HFF-Myc (cell line): ENCODE measurements at places on chromosomes 3 and 15.

GRCh38 chr15:100663915-100664281 lies 61.5 kb downstream of the ASB7 start:
- no peak for DNase-seq

DNA sequence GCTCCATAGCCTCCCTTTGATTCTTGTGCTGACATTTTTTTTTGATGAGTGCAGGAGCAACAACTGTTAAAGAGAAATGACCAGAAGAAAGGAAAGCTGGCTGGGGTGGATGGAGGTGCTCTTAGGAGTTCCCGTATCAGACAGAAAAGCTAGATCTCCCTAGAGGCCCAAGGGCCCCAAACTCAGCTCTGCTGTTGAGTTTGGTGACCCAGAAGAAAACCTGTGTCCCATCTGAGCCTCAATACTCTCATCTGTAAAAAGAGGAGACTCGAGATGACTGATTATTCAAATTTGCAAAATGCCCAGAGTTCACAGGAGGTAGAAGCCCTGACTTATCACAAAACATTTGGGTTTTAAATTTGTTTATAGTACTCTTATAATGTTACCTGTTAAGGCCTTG lies 142.4 kb downstream of the TIGIT start:
- DNase-seq, result no peak

- DNase-seq, result no peak
These were observed 81.2 kb downstream of the SRGAP3 start for GRCh38 chr3:9168241-9168741.

DNA sequence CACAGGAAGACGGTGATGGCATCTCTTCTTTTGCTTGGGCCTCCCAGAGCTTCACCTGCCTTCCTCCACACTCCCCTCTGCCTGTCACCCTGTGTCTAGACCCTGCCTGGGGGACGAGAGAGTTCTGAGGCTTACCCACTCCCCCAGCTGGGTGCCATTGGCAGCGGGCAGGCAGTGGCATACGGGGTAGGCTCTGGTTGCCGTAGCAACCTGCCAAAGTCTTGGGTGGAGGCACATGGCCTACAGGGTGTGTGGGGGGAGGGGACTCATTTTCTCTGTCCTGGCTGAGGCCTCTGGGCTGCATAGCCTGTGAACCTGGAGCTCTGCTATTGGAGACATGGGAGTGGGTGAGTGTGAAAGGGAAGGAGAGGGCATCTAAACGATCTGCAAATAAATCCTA lies 4.4 kb downstream of the INSYN1 start:
- DNase-seq, result no peak

- no peak for DNase-seq
These were observed 53.5 kb downstream of the TFDP2 start for GRCh38 chr3:142095841-142096240.

DNA sequence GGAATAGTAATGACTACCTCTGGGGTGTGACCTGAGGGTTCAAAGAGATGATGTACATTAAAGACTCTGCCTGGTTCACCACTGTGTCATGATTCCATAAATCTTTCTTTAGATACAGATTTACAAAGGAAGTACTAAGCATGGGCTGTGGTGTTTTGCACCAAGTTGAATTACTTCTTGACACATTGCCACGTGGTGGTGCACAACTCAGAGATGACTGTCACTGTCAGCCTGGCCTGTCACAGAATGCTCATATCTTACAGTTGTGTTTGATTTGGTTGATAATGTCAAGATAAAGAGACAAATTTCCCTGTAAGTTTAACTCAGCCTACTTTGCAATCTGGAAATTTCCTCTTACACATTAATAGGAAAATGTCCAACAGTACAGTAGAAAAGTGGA lies 3.2 kb downstream of the CTDSPL start:
- DNase-seq, result no peak

DNA sequence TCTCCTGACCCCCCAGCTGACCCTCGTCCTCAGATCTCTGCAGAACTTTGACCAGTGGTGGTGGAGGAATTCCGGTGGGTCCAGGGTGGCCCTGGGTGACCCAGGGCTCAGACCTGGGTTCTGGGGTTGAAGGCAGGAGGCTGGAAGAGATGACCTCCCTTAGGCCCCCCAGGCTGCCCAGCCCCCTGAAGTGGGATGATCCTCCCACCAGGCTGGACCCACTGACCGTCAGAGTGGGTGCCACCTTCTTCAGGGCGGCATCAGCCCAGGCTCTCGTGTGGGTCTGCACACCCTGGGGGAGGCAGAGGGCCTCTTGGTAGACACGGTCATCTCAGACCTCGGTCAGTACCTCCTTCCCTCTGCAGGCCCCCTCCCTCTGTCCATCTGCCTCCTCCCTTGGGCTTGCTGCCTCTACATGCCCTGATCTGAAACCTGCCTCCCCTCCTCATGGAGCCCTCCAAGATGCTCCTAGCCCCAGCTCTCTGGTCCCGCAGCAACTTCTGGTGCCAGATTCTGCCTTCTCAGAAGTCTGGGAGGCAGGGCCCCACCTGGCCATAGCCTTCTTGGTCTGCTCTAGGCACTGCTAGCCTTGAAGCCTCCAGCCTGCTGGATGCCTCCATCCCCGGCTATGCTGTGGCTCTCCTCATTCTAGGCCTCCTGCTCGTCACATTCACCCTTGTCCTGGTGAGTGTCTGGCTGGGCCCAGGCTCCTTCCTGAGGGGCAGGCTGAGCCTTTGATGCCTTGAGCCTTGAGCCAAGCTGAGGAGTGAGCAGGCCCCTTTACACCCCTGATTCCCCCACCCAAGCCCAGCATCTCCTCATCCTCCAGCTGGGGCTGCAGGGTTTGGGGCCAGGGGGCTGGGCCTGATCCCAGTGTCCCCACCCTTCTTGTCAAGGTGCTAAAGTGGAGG lies 49.1 kb upstream of the CSPG4 start:
- no peak for DNase-seq

- DNase-seq, result no peak
These were observed 12.1 kb downstream of the WNT7A start for GRCh38 chr3:13867732-13868131.

DNA sequence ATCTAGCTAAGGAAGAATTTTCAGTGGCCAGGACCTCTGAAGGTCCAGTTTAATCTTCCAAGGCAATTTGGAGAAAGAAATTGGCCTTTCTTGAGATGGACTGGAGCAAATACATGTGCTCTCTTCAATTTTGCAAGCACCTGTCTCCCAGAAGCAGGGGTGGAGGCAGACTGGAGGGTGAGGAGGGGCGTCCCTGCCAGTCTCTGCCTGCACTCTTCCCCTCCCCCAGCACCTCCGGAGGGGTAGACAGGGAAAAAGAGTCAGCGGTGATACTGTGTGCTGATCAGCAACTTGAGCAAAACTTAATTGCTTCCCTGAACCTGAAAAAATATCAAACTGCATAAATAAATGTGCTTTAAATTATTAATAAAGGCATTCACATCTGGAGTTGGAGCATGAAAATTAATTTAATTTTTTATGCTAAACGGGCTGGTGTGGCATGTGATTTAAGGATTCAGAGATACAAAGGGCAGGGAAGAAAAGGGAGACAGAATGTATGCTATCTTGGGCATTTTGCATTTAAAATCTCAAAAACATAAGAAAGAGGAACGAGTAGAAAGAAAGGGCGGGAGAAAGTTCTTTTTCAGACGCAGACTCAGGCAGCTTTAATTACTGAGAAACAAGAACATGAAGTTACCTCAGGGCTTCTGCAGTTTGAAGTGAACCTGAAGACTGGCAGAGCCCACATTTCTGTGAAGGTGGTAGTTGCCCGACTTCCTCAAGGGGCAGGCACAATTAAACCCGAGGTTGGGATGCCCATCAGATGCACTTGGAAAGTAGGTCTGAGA lies 319.7 kb downstream of the UACA start:
- no peak for DNase-seq

- DNase-seq, result no peak
These were observed 7.2 kb downstream of the MAP2K5 start for GRCh38 chr15:67549736-67550135.

DNA sequence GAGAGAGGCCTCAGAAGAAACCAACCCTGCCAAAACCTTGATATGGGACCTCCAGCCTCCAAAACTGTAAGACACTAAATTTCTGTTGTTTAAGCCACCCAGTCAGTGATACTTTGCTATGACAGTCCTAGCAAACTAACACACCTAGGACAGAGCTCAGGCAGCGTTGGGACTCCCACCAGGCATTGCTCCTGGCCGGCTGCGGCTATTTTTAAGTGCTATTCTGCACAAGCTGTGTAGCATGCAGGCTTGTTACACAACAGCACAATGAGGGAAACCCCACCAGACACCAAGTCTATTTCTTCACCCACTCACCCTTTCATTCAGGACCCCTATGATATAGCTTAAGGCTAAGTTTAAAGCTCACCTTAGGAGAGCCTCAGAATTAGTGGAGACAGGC lies 47.0 kb upstream of the GNB5 start:
- DNase-seq, result no peak

GRCh38 chr3:153165261-153165681 lies 3.2 kb downstream of the RAP2B start:
- DNase-seq, result no peak

DNA sequence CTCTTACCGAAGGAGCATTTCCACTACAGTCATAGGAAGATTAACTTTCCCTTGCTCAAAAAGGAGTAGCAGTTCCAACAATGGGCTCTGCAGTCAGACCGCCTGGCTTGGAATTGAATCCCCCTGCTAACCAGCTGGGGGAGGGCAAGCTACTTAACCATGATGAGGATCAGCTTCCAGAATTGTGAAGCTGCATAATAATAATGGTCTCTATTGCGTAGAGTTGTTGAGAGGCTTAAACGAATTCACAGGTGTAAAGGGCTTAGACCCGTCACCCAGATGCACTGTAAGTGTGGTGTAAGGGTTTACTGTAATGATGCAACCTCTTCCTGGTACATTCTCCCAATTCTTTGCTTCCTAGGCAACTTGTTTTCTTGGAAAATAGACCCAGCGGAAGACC lies 185.2 kb upstream of the RGMA start:
- no peak for DNase-seq

- DNase-seq, result no peak
These were observed at the start of gene KY for GRCh38 chr3:134650431-134651346. Gene KY (minus strand): TSS chr3:134651022. CDS start chr3:134650960, 62 bp downstream.

DNA sequence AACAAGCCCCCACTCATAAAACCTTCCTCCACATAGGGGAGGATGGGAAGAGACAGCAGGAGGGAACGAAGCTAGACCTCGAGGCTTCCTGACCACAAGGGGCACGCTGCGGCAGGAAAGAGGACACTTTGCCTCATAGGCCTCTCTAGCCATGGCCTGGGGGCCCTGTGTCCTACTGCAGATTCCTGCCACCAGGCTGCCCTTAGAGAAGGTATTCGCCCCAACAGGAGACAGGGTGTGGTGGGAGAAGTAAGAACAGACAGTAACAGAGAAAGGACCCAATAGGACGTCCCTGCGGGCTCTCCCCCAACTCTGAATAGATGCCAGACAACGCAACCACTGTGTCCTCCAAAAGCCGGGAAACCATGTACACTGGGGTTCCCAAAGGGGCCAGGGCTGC lies 36.8 kb downstream of the ADCY5 start:
- no peak for DNase-seq

DNA sequence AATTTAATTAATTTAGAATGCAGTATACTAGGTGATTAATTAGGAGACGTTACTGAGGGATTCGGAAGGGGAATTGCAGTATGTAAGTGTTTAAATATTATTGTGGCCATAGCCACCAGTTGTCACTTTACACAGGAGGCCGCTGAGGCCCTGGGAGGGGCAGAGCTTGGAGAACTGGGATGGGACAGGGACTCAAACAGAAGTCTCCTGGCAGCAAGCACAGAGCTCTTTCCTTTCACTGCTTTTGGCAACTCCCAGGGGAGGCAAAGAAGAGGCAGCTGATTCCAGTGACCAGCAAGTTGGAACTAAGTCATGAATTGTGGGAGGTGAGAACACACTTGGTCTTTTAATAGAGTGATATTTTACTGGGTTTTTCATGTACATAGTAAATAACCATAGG lies 248.6 kb downstream of the RPLP1 start:
- no peak for DNase-seq
